ENCODE measurements at places on chromosomes 12 and 14. TPM values are rescaled to one million over a fixed set of nuclear protein-coding genes. Genes with fewer than 3 reads are reported as not detected.

GRCh38 chr12:104187446-104188155, 28.0 kb upstream of the TXNRD1 start:
- H3K27me3 ChIP-seq: no peaks in the 10 kb centered on the region
- H3K4me3 ChIP-seq: no peak overlapping the region
- peaks cover 21% of the 10 kb centered on the region for H3K4me1 ChIP-seq
- DNase-seq: no peak
- H3K36me3 ChIP-seq: no peaks in the 10 kb centered on the region

Gene PTCSC3
- total RNA-seq: not detected

GRCh38 chr12:47977046-47977771, 13.8 kb downstream of the TMEM106C start:
- DNase-seq: no peak
- H3K4me3 ChIP-seq: no peak overlapping the region
- H3K36me3 ChIP-seq: no peaks in the 10 kb centered on the region
- H3K27me3 ChIP-seq: no peaks in the 10 kb centered on the region
- no peak overlapping the region for H3K27ac ChIP-seq
- no peaks in the 10 kb centered on the region for H3K4me1 ChIP-seq

DNA sequence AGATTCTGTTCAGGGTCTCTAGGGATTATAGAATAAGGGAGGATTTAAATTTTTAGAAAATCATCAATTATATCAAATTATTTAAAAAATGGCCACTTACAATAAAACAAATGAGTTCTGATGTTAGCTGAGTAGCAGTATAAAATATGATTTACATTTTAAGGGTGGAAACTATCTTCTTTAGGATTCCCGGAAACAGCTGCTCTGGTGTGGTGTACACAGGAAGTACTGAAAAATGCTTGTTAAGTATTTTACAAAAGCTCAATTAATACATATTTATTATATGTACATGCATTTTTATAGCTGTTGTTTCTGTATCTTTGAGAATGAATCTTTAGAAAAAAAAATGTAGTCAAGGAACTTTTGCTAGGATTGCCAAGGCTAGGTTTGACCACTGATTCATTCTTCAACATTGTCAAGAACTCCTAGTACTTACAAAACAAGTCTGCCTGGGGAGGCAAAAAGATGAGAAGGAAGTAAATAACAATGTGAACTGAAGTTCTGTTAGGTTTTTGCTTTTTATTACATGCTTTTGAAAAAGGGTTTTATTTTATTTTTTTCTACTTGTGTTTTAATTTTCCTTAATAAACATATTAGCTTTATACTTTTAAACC, 48.0 kb downstream of the ARF6 start:
- H3K4me3 ChIP-seq: no peak overlapping the region
- no peaks in the 10 kb centered on the region for H3K36me3 ChIP-seq
- no peaks in the 10 kb centered on the region for H3K27me3 ChIP-seq
- H3K4me1 ChIP-seq: no peaks in the 10 kb centered on the region
- no peak overlapping the region for H3K27ac ChIP-seq

DNA sequence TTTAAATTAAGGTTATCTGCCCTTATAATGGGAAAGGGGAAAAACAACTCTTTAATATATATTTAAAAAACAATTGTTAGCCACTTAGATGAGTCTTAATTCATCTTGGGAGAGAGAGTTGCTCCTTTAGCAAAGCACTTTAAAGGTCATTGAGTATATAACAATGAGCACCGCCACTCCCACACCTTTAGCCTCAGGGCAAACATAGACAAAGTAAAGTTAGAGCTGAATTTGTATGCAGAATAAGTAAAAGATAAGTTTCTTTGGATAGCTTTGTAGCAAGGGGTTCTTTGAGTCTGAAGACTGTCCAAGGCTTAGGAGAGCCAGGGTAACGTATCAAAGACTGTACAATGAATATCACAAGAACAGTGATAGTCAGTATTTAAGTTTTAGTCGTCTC, 728.8 kb upstream of the LMO3 start:
- no peaks in the 10 kb centered on the region for H3K27me3 ChIP-seq
- no peaks in the 10 kb centered on the region for H3K36me3 ChIP-seq
- no peak overlapping the region for H3K4me3 ChIP-seq

DNA sequence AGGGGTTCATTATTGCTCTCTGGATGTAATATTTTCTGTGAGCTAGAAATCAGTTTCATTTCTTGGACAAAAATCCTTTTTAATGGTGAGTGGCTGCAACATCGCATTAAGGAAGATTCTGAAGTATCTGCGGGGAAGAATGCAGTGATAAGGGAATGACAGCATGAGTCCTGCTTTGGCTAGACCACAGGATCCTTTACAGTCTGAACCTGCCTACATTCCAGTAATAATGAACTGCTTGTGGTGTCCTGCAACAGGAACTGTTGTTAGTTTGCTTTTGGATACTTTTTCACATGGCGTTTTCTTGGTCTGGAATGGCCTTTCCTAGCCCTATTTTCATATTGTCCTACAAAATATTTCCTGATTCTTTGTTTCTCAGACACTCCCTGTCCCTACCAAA, 15.7 kb downstream of the MDM2 start:
- no peak for DNase-seq
- no peaks in the 10 kb centered on the region for H3K4me1 ChIP-seq
- H3K4me3 ChIP-seq: no peak overlapping the region

Gene KLRC1
- total RNA-seq: not detected

GRCh38 chr14:76696791-76697190, 64.5 kb upstream of the VASH1 start:
- H3K27me3 ChIP-seq: no peaks in the 10 kb centered on the region
- H3K36me3 ChIP-seq: no peaks in the 10 kb centered on the region
- no peak overlapping the region for H3K4me3 ChIP-seq
- H3K4me1 ChIP-seq: peaks cover 7% of the 10 kb centered on the region
- H3K27ac ChIP-seq: no peak overlapping the region

GRCh38 chr14:94355191-94355794, 32.2 kb upstream of the SERPINA6 start:
- no peaks in the 10 kb centered on the region for H3K36me3 ChIP-seq
- H3K4me1 ChIP-seq: no peaks in the 10 kb centered on the region
- H3K4me3 ChIP-seq: no peak overlapping the region
- no peak for DNase-seq
- no peak overlapping the region for H3K27ac ChIP-seq
- no peaks in the 10 kb centered on the region for H3K27me3 ChIP-seq

All from sigmoid colon (tissue), 7 donors.